M059J (cell line): ENCODE measurements at places on chromosomes 1 and 21.

GRCh38 chr1:185562461-185563359, 171.5 kb upstream of the HMCN1 start:
- DNase-seq = no peak

- no peak for DNase-seq
Observed at GRCh38 chr1:162111572-162111971, 42.1 kb downstream of the NOS1AP start.

DNA sequence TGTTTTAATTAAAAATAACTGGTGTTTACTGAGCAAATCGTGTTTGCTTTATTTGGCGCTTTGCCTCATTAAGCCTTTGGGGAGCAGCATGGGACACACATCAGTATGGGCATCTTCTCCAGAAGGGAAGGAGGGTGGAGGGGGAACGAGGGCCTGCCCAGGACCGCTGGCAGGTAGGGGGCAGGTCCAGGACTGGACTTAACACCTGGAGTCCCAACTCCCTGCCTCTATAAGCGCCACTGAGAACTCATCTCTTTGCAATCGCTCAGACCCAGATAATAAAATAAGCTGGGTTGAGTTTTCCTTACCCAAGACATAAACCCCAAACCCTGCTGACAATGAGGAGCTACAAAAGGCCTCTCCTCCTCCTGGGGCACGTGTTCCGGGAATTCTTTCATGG, 15.1 kb downstream of the ABCG1 start:
- DNase-seq = no peak

GRCh38 chr1:94622757-94623156, 81.2 kb upstream of the F3 start:
- DNase-seq = peak; percentile 98

GRCh38 chr1:194279975-194280374, 1093.6 kb upstream of the B3GALT2 start:
- DNase-seq = no peak

DNA sequence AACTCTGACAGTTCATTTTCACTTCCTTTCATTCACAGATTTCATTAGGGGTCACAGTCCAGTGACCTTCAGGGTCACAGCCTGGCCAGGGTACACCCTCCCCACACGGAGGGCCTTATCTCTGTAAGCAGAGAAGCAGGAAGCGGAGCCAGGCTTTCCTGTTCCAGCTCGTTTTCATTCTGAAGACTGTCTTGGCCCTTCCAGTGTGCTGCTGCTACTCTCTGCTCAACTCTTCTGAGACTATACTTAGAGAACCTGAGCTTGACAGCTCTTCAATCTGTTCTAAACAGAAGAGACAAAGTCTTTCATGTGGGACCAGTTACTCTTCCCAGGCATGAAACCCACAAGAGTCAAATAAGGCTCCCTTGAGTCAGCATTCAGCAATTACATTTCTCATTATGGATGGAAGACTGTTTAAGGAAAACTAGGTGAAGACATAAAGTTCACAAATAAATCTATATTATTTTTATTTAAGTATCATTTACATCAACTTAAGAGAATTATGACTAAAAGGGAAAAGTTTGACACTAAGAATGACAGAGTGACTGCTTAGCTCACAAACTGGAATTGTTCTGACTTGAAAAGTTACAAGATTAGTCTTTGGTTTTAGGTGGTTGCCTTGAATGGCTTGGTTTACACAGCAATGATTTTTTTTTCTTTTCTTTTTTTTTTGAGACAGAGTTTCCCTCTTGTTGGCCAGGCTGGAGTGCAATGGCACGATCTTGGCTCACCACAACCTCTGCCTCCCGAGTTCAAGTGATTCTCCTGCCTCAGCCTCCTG, 4.8 kb upstream of the TDRD10 start:
- no peak for DNase-seq

- DNase-seq = no peak
Observed at GRCh38 chr1:101664726-101665125, 332.0 kb downstream of the OLFM3 start.

- DNase-seq = no peak
Observed at GRCh38 chr1:30029677-30030076, 693.7 kb downstream of the MATN1 start.

DNA sequence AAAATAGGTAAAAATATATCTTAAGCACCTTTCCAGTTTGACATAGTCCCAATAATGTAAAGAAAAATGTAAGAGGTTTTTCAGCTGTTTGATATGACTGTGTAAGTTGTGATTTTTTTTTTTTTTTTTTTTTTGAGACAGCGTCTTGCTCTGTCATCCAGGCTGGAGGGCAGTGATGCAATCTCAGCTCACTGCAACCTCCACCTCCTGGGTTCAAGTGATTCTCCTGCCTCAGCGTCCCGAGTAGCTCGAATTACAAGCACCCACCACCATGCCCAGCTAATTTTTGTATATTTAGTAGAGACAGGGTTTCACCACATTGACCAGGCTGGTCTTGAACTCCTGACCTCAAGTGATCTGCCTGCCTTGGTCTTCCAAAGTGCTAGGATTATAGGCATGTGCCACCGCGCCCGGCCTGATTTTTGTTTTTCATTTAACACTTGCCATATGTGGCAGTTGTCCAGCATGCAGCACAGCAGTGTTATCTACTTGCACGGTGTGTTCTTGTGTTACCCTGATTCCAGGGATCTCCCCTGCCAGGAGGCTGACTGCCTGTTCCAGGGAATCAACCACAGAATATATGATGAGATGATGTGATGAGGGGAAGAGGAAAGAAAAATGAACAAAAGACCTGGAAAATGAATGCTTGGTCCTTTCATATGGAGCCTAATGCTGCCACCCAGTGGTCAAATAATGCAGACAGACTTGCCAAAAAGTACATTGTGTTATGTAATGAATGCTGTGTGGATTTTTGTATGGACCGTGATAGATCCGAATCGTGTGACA, 79.0 kb downstream of the RAVER2 start:
- peak; percentile 73 for DNase-seq

GRCh38 chr1:22231995-22232690, 89.2 kb upstream of the WNT4 start:
- no peak for DNase-seq

- DNase-seq = peak; percentile 90
Observed at GRCh38 chr1:18951818-18952391, 4.6 kb downstream of the IFFO2 start.

GRCh38 chr1:243287123-243287460, 31.3 kb downstream of the SDCCAG8 start:
- peak; percentile 20 for DNase-seq

DNA sequence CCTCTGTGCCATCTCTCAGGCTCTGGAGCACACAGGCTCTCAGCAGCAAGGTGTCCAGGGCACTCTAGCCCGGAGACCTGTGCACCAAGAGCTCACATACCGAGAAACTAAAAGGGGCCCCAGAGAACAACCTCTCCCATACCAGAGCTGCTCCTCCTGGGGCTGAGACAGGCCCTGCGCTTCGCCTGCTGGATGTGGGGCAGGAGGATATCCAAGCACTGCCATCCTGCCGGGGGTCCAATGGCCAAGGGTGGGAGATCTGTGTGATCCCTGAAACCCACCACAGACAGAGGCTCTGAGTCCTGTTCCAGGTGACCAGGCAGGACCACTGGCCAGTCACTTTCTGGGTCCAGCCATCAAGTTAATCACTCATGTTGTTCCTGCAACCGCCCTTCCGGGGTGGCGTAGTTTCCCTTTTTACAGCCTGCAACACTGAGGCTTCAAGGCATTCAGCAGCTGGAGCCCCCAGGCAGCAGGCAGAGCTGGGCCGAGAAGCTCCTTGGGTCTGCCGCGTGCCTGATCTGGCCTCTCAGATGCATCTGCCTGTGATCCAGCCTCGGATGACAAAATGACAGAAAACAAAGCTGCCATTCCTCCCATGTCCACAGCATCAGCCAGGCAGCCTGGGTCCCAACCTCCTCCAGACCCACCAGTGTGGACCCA, 36.7 kb upstream of the ACTRT2 start:
- no peak for DNase-seq

GRCh38 chr1:44694863-44695478, 20.5 kb downstream of the ARMH1 start:
- no peak for DNase-seq

DNA sequence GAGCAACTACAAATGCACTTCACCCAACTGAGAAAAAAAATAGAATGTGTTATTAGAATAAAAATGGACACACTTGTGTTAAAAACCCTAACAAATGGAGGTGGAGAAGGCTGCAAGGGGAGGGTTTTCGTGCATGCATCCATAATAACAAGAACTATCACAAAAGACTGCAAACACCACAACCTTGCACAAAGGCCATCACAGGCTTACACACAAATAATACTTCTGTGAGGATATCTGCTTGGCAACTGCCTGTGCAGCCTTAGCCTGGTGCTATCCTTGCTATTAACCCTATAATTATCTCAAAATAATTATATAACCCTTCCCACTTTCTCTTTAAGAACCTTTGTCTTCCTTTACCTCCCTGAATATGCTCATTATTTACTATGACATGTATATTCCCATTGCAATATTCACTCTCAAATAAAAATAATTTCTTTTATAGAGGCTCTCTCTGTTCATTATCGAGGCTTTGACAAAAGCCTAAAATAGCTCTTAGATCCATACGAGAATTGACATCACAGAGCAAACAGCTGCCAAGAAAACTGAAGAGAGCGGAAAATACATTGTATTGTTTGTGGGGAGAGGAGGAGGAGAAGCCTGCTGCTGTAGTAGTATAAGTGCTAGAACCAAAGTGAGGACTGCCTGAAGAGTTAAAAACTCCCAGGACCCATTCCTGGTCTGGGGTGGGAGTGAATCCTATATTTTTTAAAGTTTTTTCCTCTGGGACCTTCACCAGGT, 1768.7 kb downstream of the BRINP3 start:
- no peak for DNase-seq
